Dermis lymphatic vessel endothelial cell (primary cell): ENCODE measurements at places on chromosomes 5 and 9. TPM values are rescaled to one million over a fixed set of nuclear protein-coding genes. Genes with fewer than 3 reads are reported as not detected.

SSNA1 gene
- 81.8 and 83.4 TPM in 2 replicates for total RNA-seq

CDC37L1 gene
- 7.9 and 11.6 TPM in 2 replicates for total RNA-seq

PCDHGA12 gene
- 1.5 and 4.9 TPM in 2 replicates for total RNA-seq

TMEM174 gene
- not detected in 2 replicates for total RNA-seq

MCIDAS gene
- total RNA-seq, result not detected in 2 replicates

HACD4 gene
- total RNA-seq, result under 0.01 and 0.17 TPM in 2 replicates

SLC45A2 gene
- total RNA-seq, result 0.11 TPM in 1 of 2 replicates, not detected in the other

PRR16 gene
- total RNA-seq, result under 0.01 and 0.11 TPM in 2 replicates
